ENCODE measurements at places on chromosomes 4 and X.

GRCh38 chr4:126411047-126411446, 1096.3 kb downstream of the FAT4 start:
- no peak for DNase-seq

GRCh38 chrX:20438871-20439526, 172.3 kb upstream of the RPS6KA3 start:
- no peak for DNase-seq

DNA sequence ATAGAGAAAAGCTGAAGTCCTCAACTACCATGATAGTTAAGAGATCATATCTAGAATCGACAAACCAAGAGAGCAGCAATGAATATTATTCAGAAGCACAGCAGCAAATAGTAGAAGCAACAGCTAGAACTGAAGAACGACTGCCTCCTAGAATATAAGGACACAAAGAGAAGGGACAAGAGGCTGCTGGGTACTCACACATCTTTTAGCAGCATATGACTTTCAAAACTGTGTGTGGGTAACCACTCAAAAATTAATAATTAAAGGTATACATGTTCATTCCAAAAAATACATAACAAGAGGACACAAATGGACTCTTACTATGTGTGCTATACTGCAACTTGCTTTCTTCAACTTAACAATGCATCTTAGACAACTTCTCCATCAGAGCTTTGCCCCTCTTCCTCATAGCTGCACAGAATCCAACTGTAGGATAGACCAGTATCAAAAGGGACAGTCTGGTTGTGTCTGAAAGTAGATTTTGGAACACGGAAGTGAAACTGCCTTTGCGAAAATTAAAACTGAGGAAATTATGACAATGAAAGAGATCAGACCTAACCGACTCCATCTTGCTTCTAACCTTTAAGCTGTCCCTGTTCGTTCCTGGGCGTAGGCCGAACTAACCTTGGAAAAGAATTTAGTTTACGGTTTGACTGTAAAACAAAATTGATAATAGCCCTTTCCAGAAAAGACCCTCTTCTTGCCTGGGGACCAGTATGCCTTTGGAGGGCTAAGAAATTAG, 125.7 kb downstream of the SH3KBP1 start:
- DNase-seq: no peak

- DNase-seq: no peak
These were observed 98.8 kb upstream of the STX18 start for GRCh38 chr4:4640692-4641091.

DNA sequence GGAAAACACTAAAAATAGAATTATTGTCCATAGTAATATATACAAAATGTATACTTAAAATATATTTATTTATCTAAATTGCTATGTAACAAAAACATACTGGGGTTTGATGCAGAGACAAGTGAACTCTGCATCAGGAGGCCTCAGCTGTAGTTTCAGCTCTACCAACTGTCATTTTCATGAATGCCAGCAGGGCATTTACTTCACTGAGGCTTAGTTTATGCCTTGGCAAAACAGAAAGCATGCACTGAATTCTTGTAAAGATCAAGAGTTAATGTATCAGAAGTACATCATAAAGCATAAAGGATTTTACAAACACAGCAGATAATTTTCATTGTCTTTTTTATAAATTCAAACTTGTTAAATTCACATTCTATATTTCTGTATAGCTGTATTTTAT, 577.0 kb downstream of the C4orf33 start:
- DNase-seq: no peak

DNA sequence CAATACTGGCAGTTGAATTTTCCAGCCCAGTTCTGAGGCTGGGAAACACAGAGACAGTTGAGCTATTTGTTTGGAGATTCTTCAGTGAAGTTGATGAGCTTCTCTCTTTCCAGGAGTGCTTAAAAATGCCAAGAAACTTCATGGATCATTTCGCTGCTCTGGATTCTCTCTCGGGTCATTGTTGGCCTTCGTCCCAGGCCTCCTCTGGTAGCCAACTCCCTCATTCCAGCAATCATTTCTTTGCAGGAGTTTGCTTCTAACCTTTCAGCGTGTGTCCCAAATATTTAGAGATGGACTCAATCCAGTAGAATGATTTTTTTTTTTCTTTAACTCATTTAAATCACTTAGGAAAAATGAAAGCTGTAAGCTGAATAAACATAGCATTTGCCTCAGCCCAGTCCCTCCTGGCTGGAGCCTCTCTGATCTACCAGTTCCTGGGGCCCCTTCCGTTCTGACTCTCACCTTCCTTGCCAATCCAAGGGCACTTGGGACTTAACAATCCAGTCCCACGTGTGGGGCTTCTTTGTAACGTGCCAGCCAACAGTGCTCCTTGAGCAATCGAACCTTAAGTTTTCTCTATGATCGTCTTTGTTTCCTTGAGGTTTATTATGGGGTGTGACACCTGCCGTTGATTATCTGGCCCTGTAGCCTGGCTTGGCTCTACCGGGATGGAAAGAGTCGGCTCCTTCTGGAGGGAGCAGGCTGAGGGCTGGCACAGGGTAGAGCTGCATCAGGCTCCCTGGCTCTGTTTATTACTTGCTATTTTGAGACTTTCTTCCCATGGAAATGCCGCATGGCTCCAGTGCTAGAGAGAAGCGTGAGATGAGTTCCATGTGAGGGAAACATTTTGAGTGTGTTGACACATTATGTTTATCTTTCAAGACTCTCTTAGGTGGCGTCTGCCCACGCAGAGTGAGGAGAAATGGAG, 80.4 kb upstream of the GPC4 start:
- DNase-seq: no peak

DNA sequence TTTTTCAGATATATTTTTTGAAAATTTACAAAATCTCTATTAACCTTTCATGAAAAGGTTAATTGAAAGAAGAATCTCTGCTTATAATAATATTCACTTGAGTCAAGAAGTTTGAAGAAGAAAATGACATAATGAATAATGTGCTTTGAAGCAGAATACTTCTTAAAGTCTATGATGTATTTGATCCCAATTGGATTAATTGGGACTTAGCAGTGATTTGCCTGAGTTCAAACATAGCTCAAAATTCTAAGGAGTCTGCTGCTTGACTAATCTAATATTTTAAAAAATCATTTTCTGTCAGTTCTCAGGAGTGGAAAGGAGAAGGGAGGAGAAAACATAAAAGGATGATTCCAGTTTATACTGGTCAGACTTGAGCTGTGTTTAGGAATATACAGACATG, 1150.4 kb upstream of the INTU start:
- DNase-seq: no peak
